Midbrain (tissue), 1 donor: ENCODE measurements at places on chromosomes 3 and 15.

DNA sequence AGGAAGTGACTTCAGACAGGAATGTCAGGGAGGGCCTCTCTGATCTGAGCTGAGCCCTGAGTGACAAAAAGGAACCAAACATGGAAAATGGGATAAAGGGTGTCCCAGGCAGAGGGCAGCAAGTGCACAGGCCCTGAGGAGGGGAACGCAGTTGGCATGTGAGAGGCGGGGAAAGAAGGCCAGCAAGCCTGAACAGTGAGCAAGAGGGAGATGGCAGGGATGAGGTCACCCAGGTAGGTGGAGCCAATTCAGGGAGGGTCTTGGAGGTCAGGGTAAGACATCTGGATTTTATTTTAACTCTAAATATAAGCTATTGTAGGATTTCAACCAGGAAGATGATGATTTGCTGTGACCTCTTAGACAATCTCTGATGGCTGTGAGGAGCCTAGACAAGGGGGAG lies 167.7 kb downstream of the LRTM1 start:
- DNase-seq = no peak

GRCh38 chr3:142976621-142977398 lies 13.3 kb upstream of the PAQR9 start:
- peak; percentile 54 for DNase-seq

DNA sequence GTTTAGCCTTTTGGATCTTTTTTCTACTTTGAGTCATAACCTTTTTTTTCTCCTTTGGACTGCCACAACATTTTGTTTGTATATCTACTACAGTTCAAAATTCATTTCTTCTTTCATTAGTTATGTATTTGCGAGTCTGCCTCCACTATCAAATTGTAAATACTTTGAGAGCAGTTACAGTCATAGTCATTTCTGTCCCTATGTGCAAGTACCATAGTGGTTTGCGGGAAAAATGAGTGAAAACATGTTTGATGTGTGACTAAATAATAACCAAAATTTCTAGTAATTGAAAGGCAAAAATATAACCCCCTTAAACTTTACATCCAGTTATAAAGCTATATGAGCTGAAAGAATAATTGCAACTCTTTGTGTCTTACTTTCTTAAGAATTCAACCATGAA lies 45.8 kb upstream of the CCDC50 start:
- DNase-seq = no peak

GRCh38 chr3:190097617-190098016 lies 23.1 kb downstream of the P3H2 start:
- no peak for DNase-seq

- no peak for DNase-seq
Measured at GRCh38 chr15:25183581-25184251, 228.9 kb downstream of the SNRPN start.

GRCh38 chr3:101262393-101263240 lies 57.8 kb downstream of the IMPG2 start:
- peak; percentile 18 for DNase-seq

DNA sequence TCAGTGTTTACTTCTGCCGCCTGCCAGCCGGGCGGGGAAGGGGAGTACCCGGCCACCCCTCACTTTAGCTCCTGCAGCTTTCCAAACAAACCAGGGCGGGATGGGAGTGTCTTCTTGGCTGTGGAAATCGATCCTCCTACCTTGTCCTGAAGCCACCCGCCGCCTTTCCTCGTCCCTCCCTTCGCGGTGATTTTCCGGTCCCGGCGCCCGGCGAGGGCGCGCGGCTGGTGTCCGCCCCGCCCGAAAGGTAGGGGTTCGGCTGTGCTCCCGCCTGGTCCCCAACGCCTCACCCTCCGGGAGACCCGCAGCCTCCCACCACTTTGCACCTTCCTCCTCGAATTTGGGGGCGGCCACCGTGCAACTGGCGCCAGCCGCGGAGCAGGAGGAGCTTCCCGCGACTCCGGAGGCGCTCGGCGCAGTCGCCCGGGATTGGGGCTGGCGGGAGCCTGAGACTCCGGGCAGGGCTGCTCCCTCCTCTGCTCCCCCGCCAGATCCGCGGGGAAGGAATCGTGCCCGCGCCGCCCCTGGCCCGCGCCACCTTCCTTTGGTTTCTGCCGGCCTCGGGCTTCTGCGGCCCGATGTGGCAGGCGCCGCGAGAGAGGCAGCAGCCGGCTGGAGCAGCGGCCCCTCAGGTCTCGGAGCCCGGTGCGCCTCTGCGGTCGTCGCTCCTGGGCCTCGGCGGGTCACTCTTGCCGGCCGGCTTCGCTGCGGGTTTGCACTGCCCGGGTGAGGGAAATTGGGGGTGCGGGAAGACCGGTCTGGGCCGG lies 30.7 kb upstream of the ST3GAL6 start:
- peak; percentile 67 for DNase-seq

DNA sequence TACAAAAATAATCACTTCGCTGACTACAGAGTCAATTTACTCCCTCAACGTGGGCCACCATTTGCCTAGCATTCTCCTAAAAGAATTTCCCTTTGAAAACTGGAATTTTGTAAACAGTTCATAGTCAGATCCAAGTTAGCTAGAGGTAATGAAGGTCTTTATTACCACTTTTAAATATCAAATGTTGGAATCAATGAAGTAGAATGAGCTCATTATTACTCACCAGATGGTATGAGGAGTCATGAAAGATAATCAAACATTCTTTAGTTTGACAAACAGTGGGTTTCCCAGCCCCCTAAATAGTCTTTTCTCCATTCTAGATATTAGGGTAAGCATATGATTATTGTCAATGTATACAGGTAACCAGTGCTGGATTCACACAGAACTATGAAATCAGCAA lies 455.7 kb upstream of the THBS1 start:
- DNase-seq = no peak

DNA sequence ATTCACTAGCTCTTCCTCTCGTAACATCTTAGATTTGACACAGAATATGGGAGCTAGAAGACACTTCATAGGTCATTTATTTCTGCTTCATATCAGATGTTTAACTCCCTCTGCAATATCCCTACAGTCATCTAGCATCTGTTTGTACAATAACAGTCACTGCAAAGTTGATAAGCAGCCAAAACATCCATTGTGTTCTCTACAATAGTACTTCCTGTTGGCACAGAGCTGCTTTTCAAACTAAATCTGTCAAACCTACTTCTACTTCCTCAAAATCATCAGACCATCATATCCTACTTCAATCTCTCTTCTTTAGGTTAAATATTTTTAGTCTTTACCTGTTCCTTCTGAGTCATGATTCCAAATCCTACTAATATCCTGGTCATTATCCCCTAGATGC lies 233.2 kb downstream of the FGF12 start:
- no peak for DNase-seq

DNA sequence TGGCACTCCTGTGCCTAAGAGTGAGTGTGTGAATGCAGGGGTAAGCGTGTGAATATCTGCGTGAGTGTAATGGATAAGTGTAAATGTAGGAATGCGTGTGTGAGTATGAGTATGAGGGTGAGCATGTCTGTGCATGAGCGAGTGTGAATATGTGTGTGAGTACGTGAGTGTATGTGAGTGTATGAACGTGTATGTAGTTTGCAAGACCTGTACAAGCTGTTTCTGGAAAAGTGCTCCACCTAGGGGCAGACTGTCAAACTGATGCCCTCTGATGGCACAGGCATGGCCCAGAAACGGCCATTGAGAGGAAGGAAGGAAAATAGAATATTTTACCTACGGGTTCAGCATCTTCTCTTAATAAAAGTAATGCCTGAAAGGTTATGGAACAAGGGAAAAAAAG lies 24.4 kb upstream of the FRMD4B start:
- DNase-seq = peak; percentile 85

DNA sequence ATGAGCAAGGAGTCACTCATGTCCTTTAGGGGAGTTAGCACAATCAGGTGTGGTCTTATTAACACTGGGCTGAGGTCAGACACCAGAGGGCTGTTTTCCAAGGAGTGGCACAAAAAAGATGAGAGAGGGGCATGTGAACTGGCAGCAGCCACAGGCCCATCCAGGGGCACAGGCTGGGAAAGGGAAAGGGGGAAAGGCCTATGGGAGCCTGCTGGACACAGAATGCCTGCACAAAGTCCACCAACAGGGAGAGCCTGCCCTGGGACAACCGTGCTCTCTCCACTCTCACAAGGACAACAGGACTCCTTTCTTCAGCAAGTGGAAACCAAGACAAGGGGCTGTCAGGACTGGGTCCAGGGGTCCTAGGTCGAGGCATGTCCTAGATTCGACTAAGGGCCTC lies 109.6 kb downstream of the ADCY5 start:
- DNase-seq = no peak

DNA sequence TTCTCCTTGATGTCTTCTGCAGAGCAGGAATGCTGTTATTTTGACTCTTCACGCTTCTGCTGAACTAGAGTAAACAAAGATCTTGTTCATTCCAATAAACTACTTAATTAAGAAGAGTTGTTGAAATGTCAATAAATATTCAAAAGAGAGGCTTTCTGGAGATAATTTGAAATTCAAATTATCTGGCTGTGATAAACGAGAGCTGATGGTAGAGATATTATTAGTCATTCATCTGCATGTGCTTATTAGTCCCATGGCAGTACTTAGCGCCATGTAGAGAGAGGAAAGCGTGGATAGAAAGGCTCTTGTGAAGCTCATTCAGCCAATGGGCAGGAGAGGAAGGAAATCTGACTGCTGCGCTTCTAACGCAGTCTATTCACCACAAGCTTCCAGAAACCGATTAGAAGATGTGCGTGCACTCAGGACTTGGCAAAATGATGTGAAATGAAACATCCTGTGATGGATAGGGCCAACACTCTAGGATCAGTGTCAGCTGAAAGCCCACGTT lies 251.1 kb downstream of the GABRB3 start:
- no peak for DNase-seq

DNA sequence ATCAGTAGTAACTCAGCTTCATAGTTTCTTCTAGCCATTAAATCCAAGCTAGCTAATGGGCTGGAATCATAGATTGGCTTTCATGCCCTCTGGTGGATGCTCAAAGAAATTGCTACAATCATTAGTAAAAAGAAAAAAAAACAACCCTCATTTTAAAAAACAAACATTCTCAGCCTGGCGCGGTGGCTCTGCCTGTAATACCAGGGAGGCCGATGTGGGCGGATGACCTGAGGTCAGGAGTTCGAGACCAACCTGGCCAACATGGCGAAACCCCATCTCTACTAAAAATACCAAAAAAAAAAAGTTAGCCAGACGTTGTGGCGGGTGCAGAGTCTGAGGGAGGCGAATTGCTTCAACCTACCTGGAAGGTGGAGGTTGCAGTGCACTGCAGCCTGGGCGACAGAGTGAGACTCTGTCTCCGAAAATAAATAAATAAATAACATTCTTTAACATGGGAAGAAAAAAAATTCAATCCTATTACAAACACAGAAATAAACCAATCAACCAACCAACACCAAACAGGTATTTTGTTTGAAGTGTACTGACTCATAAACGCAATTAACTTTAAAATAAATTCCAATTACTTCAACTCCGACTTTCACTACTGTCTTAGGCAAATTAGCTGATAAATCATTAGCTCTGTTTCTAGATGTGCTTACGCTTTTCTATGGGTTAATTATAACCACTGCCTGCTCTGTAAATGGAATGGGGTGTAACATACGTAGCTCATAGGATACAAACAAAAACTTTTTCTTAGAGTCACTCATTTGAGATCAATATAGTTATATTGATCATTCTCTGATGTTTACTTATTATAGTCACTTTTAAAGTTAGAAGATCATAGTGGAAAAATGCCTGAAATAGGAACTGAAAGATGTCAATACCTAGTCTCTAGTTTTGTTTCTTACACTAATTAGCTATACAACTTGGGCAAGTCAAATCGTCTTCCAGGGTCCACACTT lies 24.9 kb downstream of the TMEM207 start:
- DNase-seq = peak; percentile 74

DNA sequence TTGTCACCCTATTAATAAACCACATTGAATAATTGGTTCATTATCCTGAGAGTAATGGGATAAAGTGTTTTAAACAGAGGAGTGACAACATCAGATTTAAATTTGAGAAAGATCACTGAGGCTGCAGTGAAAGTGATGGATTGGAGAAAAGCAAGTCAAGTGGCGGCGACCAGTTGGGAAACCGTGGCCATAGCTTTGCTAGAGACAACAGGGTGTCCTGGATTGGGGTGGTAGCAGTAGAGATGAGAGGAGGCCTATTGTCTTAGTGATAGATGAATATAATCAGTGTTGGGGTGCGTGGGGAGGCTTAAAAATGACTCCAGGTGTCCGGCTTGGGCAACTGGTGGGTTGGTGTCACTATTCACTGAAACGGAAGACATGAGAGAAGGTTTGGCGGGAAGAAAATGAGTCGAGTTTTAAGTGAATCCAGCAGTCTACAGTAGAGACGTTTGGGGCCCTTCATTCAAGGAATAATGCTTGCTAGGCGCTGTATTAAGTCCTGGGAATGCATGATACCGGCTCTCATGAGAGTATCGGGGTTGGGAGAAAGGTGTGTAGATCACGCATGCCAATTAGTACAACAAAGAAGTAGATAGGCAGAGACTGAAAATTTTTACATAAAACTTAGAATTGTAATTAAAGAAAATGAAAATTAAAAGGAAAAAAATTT lies 819 bp downstream of the NEK4 start:
- DNase-seq = no peak

DNA sequence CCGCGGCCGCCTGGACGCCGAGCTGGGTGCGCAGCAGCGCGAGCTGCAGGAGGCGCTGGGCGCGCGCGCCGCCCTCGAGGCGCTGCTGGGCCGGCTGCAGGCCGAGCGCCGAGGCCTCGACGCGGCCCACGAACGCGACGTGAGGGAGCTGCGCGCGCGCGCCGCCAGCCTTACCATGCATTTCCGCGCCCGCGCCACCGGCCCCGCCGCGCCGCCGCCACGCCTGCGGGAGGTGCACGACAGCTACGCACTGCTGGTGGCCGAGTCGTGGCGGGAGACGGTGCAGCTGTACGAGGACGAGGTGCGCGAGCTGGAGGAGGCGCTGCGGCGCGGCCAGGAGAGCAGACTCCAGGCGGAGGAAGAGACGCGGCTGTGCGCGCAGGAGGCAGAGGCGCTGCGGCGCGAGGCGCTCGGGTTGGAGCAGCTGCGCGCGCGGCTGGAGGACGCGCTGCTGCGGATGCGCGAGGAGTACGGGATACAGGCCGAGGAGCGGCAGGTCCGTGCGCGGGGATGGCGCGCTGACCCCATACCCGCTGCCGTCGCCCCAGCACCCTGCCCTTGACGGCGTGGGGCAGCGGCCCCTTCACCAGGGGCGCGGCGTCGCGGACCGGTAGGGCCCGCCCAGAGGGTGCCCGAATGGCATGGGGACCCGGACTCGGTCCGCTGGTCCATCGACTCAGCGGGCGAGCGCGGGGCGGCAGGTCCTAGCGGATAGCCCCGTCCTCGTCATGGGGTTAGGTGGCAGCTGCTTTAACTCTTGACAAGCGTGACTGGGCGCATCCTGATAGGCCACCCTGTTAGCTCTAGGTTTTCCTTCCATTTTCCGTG lies 848 bp downstream of the SYNM start:
- no peak for DNase-seq
